ENCODE measurements at places on chromosomes 12 and 14.

DNA sequence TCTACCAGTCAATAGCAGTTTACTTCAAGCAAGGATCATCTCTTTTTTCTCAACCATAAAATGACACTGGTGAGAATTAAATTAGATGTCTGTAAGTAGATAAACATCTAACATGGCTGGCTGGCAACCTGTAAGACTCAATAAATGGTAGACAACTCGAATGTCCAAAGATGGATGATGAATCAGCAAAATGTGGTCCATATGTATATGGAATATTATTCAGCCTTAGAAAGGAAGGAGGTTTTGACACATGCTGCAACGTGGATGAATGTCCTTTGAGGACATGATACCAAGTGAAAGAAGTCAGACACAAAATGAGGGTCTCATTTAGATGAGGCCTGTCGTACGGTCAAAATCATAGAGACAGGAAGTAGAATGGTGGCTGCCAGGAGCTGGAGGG lies 46.2 kb downstream of the SPRING1 start:
- DNase-seq: no peak

- no peak for DNase-seq
These were observed 49.4 kb downstream of the SLC8A3 start for GRCh38 chr14:70139384-70139783.

DNA sequence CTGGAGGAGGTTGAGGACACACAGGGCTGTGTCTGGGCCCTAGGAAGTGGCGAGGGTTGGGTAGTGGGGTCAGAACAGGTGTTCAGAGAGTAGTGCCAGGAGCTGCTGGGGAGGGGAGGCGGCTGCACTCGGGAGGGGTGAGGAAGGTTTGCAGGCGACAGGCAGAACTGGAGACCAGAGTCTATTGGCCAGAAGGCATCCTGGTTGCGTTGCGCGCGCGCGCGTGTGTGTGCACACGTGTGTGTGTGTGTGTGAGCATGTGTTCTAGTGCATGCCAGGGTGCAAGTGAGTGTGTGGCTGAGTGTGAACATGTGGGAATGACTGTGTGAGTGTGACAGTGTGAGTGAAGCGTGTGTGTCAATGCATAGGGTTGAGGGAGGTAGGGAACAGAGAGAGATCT lies 86.4 kb downstream of the CCDC92 start:
- DNase-seq: no peak

GRCh38 chr14:54338696-54339317 lies 58.0 kb upstream of the CDKN3 start:
- no peak for DNase-seq

DNA sequence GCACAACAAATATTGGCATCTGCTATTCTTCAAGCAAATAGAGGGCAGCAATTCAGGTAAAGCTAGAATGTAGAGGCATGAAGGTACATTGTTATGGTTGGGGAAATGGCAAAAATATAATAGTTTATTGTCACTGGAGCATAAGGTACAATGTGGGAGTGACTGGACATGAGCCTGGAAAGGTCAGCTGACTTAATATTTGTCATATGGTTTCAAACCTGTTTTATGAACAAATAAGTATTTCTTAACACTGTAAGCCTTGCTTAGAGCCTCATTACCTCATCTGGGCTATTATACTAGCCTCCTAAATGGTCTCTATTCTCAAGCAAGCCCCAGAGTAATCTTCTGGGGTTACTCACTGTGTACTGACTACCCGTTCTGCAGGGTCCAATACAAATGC lies 33.7 kb downstream of the FAM177A1 start:
- DNase-seq: no peak

Data from fibroblast of skin of left quadriceps (primary cell).